ENCODE measurements at places on chromosomes 6 and 20. TPM values are rescaled to one million over a fixed set of nuclear protein-coding genes. Genes with fewer than 3 reads are reported as not detected.

The MAS1 gene
- total RNA-seq: not detected

The HS3ST5 gene
- 0.86 TPM for total RNA-seq

The CLPSL2 gene
- not detected for total RNA-seq

DNA sequence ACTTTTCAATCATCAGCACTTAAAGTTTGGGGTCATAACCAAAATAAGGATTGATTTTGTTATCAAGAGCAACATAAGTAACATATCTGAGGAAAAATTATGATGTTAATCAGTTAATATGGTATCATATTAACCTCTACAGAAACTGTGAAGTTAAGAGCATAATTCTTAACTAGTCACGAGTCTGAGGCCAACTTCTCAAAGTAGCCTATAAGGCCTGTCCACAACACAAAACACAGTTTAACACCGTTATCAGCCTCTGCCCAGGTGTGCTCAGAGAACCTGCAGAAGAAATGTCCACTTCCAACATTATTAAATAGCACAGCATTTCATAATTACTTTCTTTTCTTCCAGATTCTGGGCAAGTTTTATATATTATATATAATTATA lies 1.1 kb downstream of the STX7 start:
- DNase-seq: no peak

DNA sequence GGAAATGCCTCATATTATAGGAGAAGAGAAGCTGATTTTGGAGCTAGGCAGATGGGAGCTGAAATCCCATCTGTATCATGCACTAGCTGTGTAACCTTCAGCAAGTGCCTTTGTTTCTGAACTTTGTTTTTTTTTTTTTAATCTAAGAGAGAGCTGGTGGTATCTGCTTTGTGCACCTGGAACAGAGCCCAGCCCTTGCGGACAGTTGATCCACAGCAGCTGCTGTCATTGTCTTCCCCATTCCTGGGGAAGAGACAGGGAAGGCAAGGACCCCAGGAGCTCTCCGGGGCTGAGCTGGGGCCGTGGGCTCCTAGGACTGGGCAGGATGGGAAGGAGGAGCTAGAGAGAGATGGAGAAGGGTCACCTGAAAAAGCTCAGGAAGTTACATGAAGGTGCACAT lies 92.1 kb downstream of the SYNJ2 start:
- no peak for DNase-seq

- peak; percentile 25 for DNase-seq
Measured at GRCh38 chr20:4082406-4083097, 67.2 kb upstream of the RNF24 start.
